ENCODE measurements at places on chromosomes 11 and 22. TPM values are rescaled to one million over a fixed set of nuclear protein-coding genes. Genes with fewer than 3 reads are reported as not detected.

DNA sequence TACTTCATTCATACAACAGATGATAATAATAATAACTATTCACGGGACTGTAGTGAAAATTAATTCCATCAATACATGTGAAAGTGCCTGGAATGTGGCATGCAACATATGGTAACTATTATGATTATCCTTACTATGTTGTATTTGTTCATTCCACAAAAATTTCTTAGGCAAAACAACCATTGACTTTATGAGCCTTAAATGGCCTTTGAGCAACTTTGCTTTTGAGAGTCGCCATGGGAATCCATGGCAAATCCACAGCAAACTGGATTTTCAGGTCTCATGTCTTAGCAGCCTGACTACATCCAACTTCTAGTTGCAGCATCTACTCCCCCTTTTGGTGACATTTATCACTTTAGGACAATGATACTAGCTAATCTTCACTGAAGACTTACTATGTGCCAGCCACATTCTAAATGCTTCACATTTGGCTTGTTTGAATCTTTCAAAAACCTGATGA lies 56.8 kb downstream of the SLC1A2 start:
- DNase-seq, result no peak

DNA sequence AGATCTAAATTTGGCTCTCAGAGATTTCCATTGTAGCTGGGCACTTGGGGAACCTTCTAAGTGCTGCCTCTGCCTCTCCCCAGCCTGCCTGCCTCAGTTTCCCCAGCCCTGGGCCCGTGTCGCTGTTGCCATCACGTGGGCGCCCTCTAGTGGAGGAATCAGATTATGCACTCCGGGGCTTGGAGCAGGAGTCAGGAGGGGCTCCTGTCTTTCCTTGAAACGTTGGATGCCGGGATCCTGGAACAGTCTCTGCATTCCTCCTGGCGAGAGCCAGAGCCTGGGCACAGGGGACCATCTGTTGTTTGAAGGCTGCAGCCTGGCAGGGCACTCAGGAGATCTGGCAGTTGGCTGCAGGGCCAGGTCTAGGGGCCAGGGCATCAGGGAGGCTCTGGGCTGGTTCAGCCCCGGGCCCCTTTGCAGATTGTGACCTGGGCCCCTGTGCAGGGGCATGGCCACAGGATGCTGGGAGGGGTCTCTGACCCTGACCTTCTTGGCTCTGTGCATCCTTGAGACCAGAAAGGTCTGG lies 71.6 kb downstream of the LRP5 start:
- DNase-seq, result no peak

DNA sequence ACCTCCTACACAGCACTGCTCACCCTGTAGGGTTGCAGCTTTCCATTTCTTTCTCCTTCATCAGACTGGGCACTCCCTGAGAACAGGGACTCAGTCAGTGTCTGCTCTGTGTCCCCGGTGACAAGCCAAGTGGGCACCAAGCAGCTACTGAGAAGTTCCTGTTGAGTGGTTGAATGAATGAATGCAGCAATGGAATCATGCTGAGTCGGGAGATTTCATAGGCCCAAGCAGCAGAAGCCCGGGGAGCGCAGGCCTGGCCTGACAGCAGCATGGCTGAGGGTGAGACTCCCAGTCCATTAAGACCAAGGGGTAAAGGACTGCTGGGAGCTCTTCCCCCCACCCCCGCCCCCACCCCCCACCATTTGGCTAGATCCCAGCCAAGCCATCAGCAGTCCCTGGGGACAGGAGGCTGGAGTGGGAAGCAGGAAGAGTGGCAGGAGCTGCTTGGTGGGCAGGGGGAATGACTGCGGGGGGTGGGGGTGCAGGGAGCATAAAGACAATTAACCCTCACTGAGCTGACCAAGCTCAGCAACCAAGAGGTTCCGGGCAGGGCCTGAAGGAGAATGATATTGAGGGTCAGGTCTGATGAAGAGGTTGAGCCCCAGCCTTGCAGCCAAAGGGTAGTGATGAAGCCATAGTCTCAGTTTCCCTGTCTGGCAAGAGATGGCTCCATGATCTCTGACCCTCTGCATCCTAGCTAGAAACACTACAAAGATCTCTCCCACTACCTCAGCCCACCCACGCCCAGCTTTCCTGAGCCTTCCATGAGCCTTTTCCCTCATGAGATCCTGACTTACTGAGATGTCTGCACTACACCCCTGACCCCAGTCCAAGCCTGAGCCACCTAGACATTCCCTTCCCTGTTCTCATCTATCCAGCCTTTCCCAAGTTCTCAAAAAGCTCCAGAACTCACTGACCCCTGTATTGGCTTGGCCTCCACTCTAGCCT lies 2.8 kb downstream of the PDE2A start:
- DNase-seq, result no peak

DNA sequence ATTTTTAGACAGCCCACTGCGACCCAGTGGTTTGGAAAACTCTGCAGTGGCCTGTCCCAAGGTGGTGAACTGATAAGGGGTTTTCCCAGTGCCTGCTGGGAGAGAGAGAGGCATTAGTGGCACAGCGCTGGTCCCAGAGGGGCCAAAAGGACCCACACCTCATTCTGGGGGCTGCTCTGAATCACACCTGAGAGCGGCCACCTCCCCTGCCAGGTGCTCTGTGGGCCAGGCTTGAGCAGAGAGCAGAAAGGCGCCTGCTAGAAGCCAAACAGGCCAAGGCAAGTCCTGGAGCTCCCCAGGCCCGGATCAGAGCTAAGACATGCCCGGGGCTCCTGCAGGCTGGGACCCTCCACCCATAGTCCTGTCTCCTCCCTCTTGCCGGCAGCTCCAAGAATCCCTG lies 20.9 kb downstream of the TRIM29 start:
- DNase-seq, result no peak

DNA sequence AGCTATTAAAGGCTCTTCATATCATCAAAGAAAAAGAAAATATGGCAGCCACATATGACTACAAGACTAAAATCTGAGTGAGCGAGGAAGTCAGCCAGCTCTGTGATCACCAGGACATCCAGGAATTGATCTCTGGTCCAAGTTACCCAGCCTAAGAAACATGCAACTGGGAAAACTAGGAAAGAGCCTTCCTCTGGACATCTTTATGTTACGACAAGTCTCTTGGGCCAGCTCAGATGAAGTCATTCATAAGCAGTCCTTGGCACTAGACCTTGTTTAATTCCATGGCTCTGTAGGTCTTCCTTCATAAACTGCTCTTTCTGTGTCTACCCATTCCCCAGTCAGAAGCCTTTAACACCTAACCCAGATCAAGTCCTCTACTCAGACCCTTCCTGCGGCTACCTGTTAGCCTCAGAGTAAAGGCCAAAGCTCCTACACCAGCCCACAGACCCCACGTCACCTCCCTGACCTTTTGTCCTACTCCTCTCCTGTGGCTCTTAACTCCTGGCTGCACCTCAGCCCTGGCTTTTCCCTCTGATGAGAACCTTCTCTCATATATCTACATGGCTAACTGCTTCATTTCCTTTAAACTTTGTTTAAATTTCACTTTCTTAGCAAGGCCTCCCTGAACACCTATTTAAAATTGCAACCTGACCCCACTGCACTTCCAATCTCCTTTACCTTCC lies 134.0 kb downstream of the KIF18A start:
- no peak for DNase-seq

CHRNA10 gene
- total RNA-seq, result 1.0 TPM

KMT5B gene
- 20.2 TPM for total RNA-seq

GUCD1 gene
- 132 TPM for total RNA-seq

SLCO2B1 gene
- 24.6 TPM for total RNA-seq

- DNase-seq, result no peak
These were observed 3.7 kb upstream of the BCR start for GRCh38 chr22:23176645-23177027.

DNA sequence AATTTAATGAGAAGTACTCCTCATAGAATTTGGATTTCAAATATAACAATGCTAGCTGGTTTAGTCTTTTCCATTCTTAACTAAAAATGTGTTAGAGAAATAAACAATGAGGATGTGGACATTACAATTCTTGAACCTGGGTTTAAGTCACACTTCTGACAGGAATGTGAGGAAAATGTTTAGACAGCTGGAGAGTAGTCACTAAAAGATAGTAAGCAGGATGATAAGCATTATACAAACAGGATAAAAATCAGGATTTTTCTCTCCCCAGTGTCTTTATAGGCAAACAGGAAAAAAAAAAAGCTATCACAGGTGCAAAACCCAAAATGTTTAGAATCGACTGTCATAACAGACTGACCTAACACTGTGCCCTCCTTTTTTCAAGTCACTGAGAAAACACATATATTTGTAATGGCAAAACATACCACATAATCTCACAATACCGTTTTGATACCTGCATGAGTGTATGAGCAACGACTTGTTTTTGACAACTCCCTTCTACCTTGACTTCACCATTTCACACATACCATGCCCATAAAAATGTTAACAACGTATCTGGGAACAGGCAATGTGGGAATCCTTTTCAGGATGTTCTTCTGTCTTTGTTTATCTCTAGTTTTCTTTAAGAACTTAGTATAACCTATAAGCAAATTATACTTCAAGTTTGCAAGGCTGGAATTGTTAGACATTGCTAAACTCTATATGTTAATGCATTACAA lies 242.0 kb downstream of the SBF2 start:
- DNase-seq, result no peak

DNA sequence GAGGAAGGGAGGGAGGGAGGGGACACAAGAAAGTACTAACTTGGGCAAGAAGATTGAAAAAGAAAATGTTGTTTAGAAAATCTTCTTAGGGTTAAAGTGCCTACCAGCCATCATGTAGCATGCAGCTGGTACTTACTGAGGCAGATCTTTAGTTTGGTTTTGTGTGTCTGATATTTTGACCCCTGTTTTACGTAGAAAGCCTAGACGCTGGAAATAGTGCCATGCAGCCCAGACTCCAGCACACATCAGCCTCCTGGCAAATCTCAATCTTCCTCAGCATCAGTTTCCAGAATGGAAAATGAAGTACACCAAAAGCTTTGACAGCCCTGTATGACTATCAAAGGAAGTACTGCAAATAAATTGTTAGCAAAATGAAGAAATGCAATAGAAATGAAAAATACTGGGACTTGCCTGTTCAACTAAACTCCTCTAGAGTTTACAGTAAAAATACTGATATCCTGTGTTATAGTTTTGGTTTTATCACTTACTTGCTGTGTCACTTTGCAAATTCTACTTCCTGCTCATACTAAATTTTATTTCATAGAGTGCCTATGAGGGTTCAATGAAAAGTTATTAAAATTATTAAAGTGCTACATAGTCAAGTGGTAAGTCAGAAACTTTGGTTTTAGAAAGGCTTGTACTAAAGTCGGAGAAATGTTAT lies 7.4 kb downstream of the USP28 start:
- no peak for DNase-seq

GRCh38 chr11:45079943-45080719 lies 66.3 kb upstream of the PRDM11 start:
- no peak for DNase-seq
